ENCODE measurements at places on chromosomes 1 and 21.

GRCh38 chr1:226984521-226985238, 44.6 kb downstream of the COQ8A start:
- DNase-seq = no peak

- DNase-seq = peak; percentile 10
These were observed 941 bp downstream of the ELAVL4 start for GRCh38 chr1:50109647-50110075.

DNA sequence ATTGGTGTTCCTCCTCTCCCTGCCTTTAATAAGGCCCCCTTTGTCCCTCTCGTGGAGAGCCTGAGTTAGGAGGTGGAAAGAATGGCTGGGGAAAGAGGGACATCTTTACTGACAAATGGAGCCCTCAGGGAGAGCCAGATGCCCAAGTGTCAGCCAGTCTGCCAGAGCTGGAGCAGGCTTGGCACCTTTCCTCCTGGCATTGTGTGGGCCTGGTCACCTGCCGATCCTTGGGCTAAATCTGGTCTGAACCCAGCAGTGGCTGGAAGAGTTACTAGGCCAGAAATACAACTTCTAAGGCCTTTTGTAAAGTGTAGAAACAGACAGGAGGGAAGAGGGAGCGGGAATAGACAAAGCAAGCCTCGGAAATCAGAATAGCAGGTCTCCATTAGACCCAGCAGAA, 24.9 kb downstream of the VANGL1 start:
- no peak for DNase-seq

- DNase-seq = no peak
These were observed 9.1 kb downstream of the ALX3 start for GRCh38 chr1:110061341-110061740.

GRCh38 chr21:41605178-41605933, 97.4 kb upstream of the TMPRSS2 start:
- DNase-seq = no peak

DNA sequence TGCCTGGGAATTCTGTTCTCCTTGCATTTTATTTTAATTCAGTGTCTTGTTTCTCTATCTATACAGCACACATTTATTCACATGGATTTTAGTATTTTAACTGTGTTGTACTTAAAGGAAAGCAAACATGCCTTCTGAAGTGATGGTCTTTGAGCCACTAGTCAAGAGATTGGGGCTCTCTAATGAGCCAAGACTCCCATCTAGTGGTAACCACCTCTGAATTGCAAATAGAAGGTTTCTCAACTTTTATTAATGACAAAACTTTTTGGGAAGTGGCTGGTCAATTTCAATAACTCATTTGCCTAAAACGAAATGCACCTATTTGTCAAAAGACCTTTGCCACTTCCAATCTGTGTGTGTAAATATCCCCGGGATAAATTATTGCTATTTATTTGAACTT, 199.6 kb downstream of the LTN1 start:
- peak; percentile 51 for DNase-seq
